Central memory CD4-positive, alpha-beta T cell (primary cell): ENCODE measurements at places on chromosomes 5 and 9.
A peak's percentile ranks its signal among the peaks of the same experiment; 100 is the strongest.

DNA sequence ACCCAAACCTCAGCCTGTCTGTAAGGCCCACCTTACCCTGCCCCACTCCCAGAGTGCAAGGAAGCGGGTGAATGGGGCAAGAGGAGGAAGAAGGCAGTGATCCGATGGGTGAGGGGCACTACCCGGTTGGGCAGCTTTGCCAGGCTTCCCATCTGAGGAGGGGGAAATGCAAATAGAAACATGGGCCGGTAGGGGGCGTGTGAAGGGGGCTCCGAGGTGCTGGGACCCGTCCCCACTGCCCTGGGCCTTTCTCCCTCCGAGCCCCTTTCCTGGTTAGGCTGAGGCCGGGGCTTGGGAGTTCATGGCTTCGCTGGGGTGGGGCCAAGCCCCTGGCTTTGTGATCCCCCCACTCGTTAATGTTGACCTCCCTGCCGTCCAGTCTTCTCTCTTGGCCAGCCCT is 23.6 kb upstream of the MYORG start:
- no peak for DNase-seq

GRCh38 chr9:110141227-110141793 is 66.6 kb downstream of the C9orf152 start:
- DNase-seq = no peak

DNA sequence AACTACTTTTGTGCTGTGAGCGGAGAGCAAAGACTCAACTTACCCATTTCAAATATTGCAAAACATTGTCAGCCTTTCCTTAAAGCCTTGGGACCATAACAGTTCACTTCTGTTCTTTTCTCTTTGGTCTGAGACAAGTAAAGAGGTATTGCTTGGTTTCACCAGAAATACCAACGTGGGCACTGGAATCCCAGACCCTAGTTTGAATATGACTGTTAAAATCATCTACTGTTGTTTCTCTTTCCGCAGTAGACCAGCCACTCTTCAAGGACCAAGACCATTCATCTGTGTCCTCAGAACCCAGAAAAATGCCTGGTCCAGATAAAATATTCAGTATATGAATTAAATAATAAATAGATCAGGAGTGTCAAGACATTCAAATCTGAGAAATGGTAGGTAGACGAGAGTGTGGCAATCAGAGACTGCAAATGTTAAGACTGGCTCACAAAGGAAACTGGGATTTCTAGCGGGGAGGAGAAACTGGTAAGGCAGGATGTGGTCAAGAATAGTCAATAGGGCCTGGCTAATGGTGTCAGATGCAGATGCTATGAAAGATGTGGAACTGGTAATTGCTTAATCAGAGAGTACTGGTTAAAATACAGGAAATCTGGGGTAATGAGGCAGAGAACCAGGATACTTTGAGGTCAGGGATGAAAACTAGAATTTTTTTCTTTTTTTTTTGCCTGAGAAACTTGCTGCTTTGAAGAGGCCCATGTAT is 82.1 kb upstream of the IL33 start:
- DNase-seq = peak; percentile 2

DNA sequence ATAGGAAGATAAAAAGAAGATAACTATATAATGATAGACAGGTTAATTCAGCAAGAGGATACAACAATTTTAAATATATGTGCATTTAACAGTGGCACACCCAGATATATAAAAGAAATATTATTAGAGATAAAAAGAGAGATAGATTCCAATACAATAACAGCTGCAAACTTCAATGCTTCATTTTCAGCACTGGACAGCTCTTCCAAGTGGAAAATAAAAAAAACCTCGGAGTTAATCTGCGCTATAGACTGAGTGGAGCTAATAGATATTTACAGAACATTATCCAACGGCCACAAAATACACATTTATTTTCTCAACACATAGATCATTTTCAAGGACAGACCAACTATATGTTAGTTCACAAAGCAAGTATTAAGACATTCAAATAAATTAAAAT is 1229.5 kb upstream of the CDH6 start:
- no peak for DNase-seq

GRCh38 chr9:20043035-20043434 is 254.2 kb upstream of the SLC24A2 start:
- peak; percentile 14 for DNase-seq

DNA sequence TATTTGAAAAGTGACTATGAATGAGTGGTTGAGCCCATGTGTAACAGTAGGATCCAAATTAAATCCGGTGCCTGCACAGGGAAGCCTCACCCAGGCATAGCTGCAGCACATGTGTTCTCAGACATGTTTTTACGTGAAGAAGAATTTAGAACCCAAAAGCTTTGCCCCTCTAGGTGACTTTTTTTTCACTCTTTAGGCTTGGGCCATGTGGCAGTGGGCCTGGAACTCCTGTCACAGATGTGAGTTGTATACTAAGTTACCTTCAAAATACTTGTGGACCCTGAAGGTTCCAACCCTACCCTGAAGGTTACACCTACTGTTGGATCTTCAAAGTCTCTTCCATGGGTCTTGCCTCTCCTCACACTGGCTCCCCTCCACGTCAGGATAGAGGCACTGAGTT is 146.6 kb downstream of the GAS1 start:
- no peak for DNase-seq

- DNase-seq = no peak
Measured at GRCh38 chr5:37549411-37549810, 170.3 kb downstream of the WDR70 start.

DNA sequence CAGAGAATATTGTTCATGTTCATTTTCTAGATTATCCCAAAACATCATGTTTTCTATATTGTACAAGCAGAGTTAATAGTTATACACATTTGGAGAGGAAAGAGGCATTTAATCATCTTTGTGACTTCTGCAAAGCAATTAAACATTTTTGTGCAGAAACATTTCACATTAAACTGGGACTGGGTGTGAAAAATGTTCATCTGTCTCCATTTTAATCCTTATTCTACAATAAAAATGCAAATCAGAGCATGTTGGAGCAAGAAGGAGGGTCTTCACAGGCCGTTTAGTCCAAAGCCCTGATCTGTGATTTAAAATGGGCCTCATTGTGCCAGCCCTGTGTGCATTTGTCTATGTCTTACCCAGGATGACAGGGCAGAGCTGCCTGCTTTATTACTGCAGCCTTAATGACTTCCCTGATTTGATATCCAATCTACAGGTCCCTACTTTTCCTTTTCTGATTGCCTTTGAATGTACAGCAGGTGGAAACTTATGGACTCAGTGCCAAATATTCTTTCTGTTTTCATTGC is 183.5 kb downstream of the CAVIN4 start:
- no peak for DNase-seq

DNA sequence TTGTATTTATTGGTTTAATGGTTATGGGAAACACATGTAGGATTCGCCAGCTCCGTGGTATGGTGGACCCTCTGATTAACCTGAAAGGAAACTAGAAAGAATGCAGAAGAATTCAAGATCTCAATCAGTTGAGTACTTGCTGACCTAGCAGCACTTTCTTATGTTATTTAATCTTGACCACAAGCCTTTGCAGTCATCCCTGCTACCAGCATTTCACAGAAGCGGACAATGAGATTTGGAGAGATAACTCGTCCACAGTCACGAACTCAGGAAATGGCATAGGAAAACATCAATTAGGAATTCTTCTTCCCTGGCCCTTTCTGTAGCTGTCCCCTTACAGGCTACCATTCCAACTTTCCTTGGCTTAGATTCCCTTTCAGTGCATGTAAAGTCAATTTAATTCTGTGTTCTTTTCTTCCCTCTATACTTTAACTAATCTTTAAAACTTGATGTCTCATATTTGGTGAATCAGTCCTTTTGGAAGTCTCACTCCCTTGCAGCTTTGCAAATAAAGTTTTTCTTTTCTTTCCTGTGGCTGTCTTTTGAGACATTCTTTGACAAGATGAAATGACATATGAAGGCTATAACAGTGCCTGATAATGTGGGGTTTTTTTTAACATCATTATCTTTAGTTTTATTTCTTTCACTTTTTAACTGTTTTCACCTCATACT is 1.3 kb upstream of the SLC44A1 start:
- DNase-seq = no peak

DNA sequence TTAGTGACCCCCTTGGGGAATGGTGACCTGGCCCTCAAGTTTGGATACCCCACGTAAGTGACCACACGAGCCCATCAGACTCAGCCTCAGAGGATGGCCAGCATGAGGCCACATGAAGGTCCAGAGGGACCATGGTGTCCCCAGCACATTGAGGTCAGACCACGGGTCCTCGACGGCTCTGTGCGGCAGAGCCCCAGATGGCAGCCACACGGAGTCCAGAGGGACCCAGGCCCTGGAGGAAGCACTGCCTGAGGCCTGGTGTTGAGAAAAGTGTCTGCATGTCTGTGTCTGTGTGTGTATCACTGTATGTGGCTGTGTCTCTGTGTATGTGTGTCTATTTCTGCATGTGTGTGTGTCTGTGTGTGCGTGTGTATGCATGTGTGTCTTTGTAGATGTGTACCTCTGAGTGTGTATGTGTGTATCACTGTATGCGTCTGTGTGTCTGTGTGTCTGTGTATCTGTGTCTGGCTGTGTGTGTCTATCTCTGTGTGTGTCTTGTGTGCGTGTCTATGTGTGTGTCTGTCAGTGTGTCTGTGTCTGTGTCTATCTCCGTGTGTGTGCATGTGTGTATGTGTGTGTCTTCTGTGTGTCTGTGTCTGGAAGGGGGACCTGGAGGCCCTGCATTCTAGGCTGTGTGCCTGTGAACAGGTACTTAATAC is 992 bp downstream of the LCNL1 start:
- no peak for DNase-seq

GRCh38 chr5:32156635-32157034 is 17.5 kb downstream of the GOLPH3 start:
- no peak for DNase-seq

DNA sequence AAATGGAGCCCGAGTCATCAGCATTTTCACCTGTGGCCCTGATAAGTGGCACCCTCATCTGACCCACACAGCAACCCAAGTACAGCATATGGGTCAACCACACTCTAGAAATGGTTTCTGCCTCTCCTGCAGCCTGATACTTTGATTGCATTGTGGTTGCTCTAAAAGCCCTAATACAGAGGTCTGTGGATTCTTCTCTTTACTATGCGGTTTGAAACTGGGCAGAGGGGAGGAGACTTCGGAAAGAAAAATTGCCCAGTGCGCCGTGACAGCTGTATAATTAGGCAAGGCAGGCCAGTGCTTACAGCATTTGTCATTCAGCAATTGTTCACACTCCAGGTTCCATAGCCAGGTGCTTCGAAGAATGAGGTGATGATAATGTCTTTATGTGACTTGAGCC is 361.0 kb downstream of the NFIB start:
- no peak for DNase-seq

- peak; percentile 38 for DNase-seq
Measured at GRCh38 chr5:52657247-52657645, 130.5 kb upstream of the ITGA1 start.

GRCh38 chr9:91746904-91747303 is 203.1 kb downstream of the ROR2 start:
- no peak for DNase-seq

GRCh38 chr5:134769206-134769605 is 10.6 kb downstream of the DDX46 start:
- no peak for DNase-seq

GRCh38 chr5:60916646-60917045 is 28.2 kb downstream of the ERCC8 start:
- no peak for DNase-seq

DNA sequence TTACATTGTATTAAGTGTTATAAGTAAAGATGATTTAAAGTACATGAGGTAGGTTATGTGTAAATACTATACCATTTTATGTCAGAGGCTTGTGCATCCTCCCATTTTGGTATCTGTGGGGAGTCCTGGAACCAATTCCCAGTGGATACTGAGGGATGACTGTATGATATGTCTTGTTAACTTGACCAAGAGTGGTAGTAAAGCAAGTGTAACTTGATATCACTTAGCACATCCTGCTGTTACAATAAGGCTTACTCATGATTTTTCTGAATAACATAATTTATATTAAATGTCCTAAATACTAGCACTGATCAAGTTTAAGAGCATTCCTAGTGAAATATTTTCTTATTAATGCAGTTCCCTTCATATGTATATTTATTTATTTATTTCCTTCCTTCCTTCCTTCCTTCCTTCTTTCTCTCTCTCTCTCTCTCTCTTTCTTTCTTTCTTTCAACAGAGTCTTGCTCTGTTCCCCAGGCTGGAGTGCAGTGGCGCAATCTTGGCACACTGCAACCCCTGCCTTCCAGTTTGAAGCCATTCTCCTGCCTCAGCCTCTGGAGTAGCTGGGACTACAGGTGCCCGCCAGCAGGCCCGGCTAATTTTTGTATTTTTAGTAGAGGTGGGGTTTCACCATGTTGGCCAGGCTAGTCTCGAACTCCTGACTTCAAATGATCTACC is 7.5 kb downstream of the NDFIP1 start:
- no peak for DNase-seq

- no peak for DNase-seq
Measured at GRCh38 chr9:123191260-123191659, 77.1 kb downstream of the STRBP start.

DNA sequence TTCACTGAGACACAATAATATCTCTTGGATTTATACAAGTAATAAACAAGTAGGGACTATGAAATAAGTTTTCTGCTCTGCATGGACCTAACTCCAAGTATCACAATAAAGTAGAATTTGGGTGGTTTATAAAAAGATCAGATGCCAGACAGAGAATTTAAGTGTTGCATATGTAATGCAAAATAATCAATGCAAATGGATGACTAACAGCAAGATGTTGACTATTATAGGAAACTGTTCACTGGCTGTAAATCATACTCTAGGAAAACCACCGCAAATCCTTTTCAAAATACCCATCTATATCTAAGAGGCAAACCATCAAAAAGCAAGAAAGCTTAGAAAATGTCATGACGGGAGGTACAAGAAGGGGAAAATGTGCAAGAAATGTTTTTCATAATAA is 539.8 kb upstream of the FAM174A start:
- no peak for DNase-seq

DNA sequence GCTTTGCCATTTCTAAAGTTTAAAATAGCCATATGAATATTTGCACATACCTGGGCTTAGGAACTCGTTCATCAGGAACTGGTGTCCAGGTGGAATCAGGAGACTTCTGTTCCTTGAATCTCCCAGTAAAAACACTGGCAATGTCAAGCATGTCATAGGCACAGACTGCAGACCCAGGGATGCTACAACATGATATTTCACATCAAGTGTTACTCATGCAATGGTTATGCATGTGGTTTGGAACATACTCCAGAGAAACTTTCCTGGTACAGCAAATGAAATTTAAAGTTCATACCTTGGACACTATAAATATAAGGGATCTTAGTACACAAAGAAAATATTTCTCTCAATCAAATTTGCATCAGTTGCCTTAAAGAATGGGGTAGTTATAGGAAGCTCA is 92.2 kb downstream of the SEMA6A start:
- no peak for DNase-seq

GRCh38 chr5:148372166-148372725 is 11.5 kb upstream of the FBXO38 start:
- no peak for DNase-seq

- no peak for DNase-seq
Measured at GRCh38 chr5:31537851-31538250, 5.8 kb downstream of the C5orf22 start.
